ENCODE measurements at places on chromosomes 5 and 9.
A peak's percentile ranks its signal among the peaks of the same experiment; 100 is the strongest.

DNA sequence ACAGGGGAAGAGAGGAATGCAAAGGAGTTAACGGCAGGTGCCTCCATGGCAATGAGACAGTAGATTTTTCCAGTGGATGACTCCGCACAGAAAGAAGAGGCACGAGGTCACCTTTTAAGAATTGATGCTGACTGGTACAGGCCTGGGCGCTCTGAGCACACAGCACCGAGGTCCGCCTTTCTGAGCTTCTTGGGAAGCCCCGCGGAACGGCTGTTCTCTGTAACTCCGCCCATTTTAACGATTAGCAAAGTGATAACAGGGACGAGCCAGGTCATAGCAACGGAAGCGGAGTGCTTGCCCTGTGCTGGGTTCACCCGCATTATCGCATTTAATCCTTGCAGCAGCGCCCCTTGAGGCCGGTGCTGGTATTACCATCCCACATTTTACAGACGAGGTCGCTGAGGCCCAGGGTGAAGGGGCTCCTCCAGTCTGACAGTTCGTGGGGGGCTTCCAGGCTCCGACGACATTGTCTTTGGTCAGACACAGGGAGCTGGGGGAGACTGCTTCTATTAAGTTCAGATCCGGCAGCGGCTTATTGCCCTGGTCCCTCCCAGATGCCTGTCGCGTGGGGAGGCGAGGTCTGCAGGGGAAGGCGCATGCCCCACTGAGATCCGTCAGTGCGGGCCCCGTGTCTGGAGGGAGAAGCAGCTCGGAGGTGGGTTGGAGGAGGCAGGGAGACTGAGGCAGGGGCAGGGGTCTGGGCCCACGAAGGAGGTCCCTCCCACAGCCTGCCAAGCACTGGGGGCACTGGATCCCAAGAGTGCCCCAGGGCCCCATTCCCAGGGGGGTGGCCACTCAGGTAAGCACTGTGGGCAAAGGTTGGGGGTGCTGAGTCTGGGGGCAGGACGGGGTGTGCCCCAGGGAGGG, 22.3 kb upstream of the HMCN2 start:
- peak; percentile 66 for DNase-seq

DNA sequence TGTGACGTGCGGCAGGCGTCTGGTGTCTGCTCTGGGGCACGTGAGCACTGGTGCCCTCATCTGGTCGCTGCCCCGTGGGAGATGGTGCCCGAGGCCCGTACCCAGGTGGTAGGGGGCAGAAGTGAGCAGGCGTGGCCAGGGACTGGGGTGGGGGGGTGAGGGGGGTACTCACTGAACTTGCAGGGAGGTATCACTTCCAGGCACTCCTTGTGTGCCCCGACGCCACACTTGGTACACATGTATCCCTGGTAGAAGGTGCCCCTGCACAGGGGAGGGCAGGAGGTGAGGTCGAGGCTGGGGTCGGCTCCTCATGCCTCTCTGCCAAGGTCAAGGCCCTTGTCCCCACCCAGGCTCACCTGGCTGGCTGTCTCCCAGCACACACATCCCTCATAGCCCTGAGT, 45.2 kb upstream of the SARDH start:
- no peak for DNase-seq

DNA sequence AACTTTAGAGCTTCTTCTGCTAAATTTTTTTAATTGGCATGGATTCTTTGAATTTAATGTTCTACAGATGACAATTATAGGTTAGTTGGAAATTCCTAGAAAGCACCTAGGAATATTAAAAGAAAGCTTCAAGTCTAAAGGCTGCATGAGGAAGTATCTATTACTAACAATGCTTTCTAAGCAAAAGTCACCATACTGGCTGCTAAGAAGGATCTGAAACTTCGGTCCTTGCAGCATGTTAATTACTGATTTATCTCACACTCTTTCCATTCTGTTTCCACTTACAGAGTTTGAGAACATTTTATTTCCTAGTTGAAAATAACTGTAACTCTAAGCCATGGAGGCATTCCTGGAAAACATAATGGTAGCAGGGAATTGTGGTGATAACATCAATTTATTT, 8.4 kb downstream of the SEMA6A start:
- DNase-seq = no peak

GRCh38 chr9:116057371-116057770, 96.2 kb upstream of the PAPPA start:
- no peak for DNase-seq

DNA sequence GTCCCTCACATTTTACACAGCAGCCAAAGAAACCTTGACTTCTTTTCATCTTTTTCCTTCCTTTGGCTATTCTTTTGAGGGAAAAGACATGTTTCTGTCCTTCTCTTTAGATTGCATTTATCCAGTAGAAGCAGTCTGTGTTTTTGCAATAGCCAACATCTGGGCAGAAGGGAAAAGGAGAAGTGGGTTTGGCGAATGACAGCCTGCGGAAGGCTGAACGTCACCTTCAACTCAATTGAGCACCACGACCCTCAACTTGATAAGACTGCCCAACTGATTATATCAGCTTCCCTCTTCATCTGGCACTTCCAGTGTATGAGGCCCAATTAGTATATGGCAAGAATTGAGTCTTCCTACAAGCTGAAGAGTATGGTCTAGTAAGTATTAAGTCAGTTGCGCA, 1997.6 kb upstream of the WWC1 start:
- DNase-seq = no peak

- DNase-seq = no peak
Measured at GRCh38 chr5:133401731-133402347, 210.5 kb downstream of the FSTL4 start.

DNA sequence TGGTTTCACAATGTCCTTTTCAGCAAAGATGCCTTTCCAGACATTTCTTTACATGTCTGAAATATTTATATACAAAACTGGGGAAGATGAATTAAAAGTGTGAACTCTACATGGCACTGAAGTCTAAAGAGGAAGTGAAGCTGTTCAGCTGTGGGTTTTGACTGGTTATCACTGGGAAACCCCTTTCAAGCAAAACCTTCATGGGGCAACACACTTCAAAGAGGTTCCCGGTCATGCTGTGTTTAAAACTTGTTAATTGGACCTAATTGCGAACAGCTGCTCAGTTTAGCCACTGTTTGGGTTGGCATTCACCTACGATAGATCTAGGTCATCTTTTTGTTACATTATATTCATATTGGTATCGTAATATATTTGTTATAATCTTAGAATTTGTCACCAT, 20.0 kb upstream of the GDNF start:
- DNase-seq = no peak

GRCh38 chr5:370311-370958, 48.9 kb downstream of the AHRR start:
- DNase-seq = no peak

- no peak for DNase-seq
Measured at GRCh38 chr5:6117212-6117611, 261.1 kb downstream of the MED10 start.

DNA sequence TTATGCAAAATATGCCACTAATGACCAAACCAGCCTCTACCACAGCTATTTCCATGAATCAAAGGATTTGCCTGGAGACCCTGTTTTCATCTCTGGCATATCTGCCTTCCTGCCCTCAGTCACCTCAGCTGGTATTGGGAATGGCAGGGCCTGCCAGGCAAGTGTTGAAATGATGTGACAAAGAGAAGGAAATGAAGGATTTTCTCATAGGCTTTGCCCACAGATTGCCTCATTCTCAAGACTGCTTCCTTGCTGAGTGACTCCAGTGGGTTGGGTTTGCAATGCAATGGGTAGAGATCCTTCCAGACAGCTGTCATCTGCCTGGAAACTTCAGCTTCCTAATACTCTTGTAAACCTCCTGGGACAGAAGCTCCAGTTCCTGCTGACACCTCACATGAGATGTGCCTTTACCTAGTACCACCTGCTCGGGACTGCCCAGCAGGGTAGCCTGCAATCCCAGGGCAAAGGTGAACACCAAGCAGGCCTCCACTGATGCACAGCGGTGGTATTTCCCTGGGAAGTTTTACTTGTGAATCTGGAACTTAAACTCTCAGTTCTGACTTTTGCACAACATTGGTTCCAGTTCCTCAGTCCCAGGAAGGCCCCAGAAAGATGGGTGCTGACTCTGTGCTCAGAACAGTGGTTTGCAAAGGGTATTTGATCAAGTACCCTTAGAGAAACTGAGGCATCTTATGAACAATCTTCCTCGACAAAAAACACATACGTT, 64.8 kb upstream of the SLC1A1 start:
- DNase-seq = no peak

- DNase-seq = no peak
Measured at GRCh38 chr5:169695025-169695625, 58.0 kb downstream of the DOCK2 start.
